WTC11 (cell line): ENCODE measurements at places on chromosomes 4 and X. TPM values are rescaled to one million over a fixed set of nuclear protein-coding genes. Genes with fewer than 3 reads are reported as not detected.

DNA sequence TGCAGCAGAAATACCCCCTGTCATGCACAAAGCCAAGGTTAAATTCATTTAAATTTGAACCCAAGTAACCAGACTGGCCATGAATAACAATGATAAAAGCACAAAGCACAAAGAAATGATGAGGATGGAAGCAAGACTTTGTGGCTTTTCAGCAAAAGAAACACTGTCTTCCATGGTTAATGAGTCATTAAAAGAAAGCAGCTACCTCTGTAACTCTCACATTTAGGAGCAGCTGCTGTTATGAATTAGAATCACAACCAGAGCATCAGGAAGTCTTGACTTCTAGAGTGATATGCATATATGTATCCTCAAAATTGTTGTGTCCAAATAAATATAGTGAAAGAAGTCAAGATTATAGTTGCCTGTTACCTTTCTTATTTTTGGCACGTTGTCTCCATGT is 70.7 kb upstream of the RPS6KA6 start:
- DNase-seq, result no peak

DNA sequence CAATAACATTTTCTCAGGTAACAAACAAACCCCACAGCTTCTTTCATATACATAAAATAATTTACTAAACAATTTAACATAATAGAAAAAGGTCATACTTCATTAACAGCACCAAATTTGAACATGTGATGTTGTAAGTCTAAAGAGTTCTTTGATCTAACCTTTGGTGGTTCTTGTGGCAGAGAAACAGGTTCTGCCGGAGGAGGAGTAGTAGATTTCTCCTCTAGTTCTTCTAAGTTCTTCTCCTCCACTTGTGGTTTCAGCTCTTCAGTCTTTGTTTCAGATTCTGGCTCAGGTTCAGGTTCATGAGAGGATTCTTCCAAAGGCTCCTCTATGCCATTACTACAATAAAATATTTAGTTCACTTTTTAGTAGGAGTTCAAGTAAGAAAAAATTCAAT is 18.3 kb downstream of the G3BP2 start:
- DNase-seq, result no peak

DNA sequence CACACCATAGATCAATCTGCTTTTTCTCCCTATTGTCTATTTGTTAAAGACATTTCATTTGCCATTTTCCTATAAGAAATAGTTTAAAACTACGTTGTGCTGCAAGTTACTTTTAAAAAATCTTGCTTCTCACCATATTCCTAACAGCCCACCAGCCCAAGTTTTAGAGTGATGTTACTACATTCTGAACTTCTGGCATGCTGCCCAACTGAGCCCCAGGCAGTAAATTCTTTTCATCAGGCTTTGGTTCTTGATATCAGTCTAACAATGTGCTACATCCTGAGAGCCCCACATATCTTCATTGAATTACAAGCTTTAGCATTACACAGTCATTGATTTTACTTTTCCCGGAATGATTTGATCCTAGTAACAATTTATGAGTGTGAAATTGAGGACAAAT is 283.8 kb upstream of the IL1RAPL1 start:
- no peak for DNase-seq

DNA sequence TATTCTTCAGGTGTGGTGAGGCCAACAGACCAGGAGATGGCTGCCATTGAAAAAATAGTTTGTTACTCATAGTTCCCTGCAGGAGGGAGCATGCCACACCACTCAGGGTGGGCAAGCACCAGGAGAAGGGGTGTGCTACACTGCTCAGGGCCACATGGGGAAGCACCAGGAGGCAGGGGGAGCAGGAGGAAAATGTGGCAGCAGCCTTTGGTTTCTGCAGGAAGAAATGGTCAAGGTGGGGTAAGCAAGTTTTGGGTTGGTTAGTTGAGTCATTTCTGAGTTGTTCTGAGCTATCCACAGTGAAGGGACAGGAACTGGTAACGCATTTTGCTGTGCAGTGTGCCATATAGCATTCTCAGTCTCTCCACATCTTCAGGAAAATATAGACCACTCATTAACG is 23.8 kb downstream of the FGFBP1 start:
- DNase-seq, result no peak

Gene CTPS2
- total RNA-seq, result 23.2 to 27.6 TPM (median 27.4 TPM) in 3 replicates

Gene ADAMTS3
- 3.2 to 4.4 TPM (median 3.8 TPM) in 3 replicates for total RNA-seq
